ENCODE measurements at places on chromosomes 5 and 9. TPM values are rescaled to one million over a fixed set of nuclear protein-coding genes. Genes with fewer than 3 reads are reported as not detected.

The GABRA6 gene
- polyA plus RNA-seq = not detected

The CDH6 gene
- 1.6 TPM for polyA plus RNA-seq

The PCA3 gene
- not detected for polyA plus RNA-seq

The FAXDC2 gene
- polyA plus RNA-seq = 5.9 TPM

The BTNL8 gene
- polyA plus RNA-seq = 0.42 TPM

The FOXD4L6 gene
- polyA plus RNA-seq = not detected

The TAF11L11 gene
- not detected for polyA plus RNA-seq

The DEPDC1B gene
- polyA plus RNA-seq = 30.8 TPM

The RGP1 gene
- polyA plus RNA-seq = 11.8 TPM

The CLIC3 gene
- 0.33 TPM for polyA plus RNA-seq

The FAM153A gene
- not detected for polyA plus RNA-seq

The SH3RF2 gene
- 1.0 TPM for polyA plus RNA-seq

The MINAR2 gene
- 0.03 TPM for polyA plus RNA-seq

The SPINK13 gene
- not detected for polyA plus RNA-seq

All from H1 (cell line).